A549 treated with GW870086 at 1 μM for 4 hours (cell line): ENCODE measurements at places on chromosomes 2 and 18. TPM values are rescaled to one million over a fixed set of nuclear protein-coding genes. Genes with fewer than 3 reads are reported as not detected.

SMYD1 gene
- total RNA-seq = not detected in 5 replicates

ABCG8 gene
- not detected in 5 replicates for total RNA-seq

HK2 gene
- 0.71 to 1.2 TPM (median 0.93 TPM) in 5 replicates for total RNA-seq

DNAH6 gene
- total RNA-seq = 0.03 to 0.10 TPM (median 0.07 TPM) in 4 of 5 replicates, not detected in the other

LIMS3 gene
- not detected in 5 replicates for total RNA-seq

SUMO1 gene
- 127 to 160 TPM (median 146 TPM) in 5 replicates for total RNA-seq

SNRPD1 gene
- total RNA-seq = 152 to 194 TPM (median 164 TPM) in 5 replicates

ADCYAP1 gene
- not detected in 5 replicates for total RNA-seq

CD8B2 gene
- not detected in 5 replicates for total RNA-seq

UGT1A3 gene
- 0.07 TPM in 1 of 5 replicates, not detected in the others for total RNA-seq

IGFBP2 gene
- 65.5 to 93.5 TPM (median 92.1 TPM) in 5 replicates for total RNA-seq

UNC80 gene
- total RNA-seq = not detected in 5 replicates

OSBPL6 gene
- total RNA-seq = 5.1 to 9.2 TPM (median 7.5 TPM) in 5 replicates

NEU2 gene
- not detected in 5 replicates for total RNA-seq

CYP27A1 gene
- 0.11 to 0.32 TPM (median 0.15 TPM) in 5 replicates for total RNA-seq

CFAP53 gene
- total RNA-seq = 0.26 to 0.43 TPM (median 0.30 TPM) in 5 replicates

ACAA2 gene
- total RNA-seq = 47.6 to 56.2 TPM (median 54.2 TPM) in 5 replicates

GPR35 gene
- 0.62 to 1.0 TPM (median 0.71 TPM) in 5 replicates for total RNA-seq

BIN1 gene
- total RNA-seq = 29.1 to 32.6 TPM (median 30.5 TPM) in 5 replicates

AQP12B gene
- not detected in 5 replicates for total RNA-seq

RBM43 gene
- total RNA-seq = 1.9 to 3.5 TPM (median 3.3 TPM) in 5 replicates

AFF3 gene
- 0.07 to 0.09 TPM in 2 of 5 replicates, not detected in the others for total RNA-seq

GLS gene
- 103 to 157 TPM (median 133 TPM) in 5 replicates for total RNA-seq

IL36RN gene
- total RNA-seq = 0.05 to 0.08 TPM (median 0.05 TPM) in 3 of 5 replicates, not detected in the others

TDRD15 gene
- not detected in 5 replicates for total RNA-seq

KDSR gene
- 35.0 to 41.7 TPM (median 37.8 TPM) in 5 replicates for total RNA-seq

ASB18 gene
- 0.03 TPM in 1 of 5 replicates, not detected in the others for total RNA-seq

SLC19A3 gene
- total RNA-seq = 1.6 to 2.6 TPM (median 2.3 TPM) in 5 replicates
